ENCODE measurements at places on chromosomes 2 and 18.

DNA sequence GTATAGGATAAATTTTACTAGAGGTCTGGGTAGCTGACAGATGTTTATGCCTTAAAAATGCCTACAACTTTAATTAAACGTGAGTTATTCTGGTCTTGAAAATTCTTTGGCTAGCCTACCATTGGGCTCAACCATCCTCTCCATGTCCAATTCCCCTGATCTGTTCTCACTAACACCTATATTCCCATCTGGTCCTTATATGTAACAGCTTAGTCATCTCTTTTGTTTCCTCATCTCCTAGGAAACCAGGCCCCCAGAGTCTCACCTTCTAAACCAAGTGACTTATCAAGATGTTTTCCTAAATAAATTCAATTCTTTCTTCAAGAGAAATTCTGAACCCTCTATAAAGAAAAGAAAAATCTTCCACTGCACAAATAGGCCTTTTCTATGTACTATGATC lies 148.5 kb downstream of the TTC32 start:
- DNase-seq = no peak

DNA sequence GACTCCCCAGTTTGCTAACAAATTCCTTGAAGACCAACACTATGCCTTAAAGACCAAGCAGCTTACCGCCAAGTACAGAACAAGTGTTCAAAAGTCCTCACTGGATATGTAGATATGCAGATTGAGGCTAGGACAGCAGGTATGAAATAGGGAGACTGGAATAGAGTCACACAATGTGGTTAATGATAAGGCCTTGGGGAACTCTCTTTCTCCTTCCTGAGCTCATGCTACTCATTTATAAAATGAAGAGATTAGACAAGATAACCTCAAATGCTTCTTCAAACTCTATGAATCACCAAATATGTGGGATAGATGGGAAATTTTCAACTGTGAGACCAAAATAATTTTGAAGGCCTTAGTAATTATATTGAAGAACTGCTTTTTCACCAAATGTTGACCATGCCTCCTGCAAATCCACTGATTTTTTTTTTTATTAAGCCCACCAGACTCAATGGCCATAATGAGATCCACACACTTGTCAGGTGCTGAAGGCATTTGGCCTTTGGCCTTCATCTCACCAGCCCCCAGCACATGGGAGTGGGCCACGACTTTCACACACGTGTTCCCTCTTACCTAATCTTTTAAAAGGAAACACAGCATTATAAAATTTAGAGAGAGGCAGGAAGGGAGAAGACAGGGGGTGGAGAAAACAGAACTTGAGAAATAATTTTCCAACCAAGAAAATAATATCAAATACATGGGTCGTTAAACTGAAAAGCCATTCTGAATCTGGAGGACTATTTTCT lies 181.5 kb downstream of the EN1 start:
- DNase-seq = no peak

GRCh38 chr18:2547477-2548087 lies 23.7 kb downstream of the METTL4 start:
- DNase-seq = peak; percentile 53

DNA sequence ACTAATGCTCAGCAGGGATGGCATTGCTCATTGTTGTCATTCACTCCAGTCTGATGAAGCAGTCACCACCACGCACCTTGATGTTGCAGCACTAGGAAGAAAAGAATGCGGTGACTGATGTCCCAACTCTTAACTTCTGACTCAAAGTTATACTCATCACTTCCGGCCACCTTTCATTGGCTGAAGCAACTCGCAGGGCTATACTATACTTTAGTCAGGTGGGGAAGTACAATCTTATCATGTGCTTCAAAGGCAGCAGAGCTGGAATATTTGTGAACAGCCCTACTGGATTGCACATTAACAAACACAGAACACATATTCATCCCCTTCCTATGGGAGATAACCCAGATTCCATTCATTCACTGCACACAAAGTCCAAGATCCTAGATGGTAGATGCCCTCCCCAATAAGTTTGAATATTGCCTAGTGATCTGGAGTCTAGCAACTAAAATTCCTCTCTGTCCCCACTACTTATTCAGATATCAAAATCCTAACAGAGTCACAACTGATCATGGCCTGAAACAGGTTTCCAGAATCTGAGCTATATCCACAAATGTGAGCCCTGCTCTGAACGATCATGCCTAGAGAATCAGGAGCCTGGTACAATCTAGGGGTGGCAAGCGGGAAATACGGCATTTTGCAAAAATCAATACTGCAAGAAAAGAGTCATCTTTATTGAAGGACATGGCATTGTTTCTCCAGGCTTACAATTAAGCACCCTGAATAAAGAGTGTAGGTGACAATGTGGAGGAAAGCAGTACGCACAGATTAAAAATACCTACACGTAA lies 3.4 kb upstream of the SPATS2L start:
- peak; percentile 17 for DNase-seq

DNA sequence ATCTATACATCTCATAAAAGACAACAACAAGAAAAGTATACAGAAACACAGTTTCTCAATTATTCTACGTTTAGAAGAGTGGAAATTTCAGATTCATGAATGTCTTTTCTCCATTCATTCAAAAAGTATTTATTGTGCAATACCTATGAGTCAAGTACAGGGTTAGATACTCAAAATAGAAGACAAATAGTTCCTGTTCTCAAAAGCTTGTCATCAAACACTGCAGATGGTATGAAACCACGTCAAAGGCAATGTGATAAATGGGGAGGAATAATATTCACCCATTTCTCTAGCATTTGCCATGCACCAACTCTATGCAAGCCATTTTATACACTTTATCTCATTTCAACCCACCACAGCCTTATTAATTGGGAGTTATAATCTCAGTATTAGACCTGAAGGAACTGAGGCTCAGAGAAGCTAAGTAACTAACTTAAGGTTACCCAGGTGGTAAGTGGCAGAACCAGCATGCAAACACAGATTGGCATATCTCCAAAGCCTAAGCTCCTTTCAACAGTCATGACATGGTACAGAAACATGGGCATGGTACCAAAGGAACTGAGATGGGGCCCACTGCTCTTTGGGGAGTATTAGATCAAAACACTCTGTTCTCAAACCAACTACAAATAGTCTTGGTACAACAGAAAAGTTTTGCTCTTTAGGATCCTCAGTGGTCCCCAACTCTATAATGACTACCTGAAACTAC lies 67.2 kb upstream of the NPAS2 start:
- peak; percentile 54 for DNase-seq

DNA sequence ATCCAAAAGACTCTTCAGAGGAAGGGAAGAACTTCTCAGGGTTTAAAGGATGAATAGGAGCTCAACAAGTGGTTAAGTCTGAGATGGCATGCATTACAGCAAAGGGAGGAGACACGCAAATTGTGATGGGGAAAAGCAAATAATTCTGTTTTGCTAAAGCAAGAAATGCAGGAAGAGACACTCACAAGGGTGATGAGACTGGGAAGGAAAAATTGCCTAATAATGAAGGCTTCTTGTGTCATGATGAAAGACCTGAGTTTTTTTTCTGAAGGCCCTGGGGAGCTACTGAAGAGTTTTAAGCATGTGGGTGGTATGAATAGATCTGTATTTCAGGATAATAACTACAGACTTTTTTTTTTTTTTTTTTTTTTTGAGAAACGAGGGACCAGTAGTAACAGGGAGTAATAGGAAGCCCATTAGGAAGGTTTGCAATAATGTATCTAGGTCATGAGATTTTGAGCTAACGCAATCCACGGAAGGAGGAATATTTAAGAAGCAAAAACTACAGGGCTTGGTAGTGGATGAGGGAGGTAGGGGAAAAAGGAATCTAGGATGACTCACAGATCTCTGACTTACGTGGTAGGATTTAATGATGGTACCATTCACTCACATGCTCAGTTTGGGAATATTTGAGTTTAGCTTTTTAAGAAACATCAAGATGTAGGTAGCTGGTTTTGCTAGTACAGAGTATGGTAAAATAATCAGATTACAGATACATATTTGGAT lies 16.0 kb upstream of the SERPINB3 start:
- DNase-seq = no peak

- DNase-seq = no peak
These were observed 35.8 kb upstream of the ARHGAP25 start for GRCh38 chr2:68698567-68699377.

DNA sequence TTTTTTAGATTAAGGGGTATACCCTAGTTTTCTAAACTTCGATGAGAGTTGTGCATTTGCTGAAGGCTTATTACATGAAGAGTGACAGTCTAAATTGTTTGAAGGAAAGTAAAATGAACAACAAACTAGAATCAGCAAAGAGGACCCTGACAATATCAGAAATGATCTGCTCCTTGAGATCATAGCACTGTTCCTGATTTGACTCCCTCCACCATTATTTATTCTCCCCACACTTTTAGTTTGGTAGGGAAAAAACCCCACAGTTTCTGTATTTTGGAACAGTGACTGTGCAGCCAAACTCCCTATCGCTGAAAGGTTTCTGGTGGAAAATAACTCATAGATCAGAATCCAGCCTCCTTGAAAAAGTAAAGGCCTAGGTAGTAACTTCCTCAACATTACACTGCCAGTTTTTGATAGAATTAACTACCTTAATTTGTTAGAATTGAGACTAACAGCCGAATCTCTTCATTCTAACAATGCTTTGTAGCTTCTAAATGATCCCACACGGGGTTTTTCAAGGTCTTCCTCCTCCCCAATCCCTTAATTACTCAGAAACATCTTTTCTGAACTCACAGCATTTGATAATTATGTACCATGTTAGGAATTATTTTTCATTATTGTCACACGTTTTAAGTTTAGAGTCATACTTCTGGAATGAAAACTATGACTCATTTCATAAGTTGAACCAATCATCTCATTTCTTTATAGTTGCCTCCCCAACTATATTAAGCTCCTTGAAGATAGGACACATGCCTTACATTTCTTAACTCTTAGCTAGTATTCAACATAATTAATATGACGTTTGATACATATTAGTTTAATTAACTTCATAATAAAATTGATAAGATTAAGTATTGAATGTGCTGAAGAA lies 2.9 kb downstream of the MYL12A start:
- peak; percentile 38 for DNase-seq

- no peak for DNase-seq
These were observed 106.0 kb downstream of the ASAP2 start for GRCh38 chr2:9312591-9312990.

DNA sequence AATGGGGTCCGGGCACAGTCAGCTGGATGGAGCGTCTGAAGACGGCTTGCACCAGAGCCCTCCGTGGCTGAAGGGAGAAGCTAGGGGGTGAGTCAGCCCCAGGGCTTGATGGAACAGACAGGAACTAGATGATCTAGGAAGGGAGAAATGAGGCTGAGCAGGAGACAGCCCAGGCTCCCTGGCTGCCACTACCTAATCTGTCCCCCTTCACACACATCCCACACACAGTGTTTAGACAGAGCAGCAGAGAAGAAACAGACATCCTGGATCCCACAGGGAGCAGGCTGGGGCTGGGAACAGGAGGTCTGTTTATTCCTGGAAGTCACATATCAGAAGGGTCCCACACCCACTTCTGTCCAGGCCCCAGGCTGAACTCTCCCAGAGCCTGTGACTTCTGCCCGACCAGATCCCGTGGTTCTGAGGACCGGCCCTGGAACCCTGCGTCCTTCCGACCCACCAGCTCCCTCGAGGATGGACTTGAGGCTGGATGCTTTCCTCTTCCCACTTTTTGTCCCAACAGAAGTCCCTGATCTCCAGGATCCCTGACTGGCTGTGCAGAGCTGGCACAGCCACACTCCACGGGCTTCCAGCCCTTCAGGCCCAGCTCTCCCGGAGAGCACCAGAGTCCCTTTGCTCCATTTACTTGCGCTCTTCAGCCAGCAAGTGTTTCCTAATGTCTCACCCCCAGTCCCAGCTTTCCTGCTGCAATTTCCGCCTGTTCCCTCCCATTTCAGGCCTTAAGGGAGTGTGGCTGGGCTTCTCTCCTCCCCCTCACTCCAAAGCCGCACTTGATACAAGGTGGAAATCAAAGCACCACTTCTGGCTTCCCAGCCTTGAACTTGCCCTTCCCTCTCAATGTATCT lies 1.5 kb upstream of the GPBAR1 start:
- no peak for DNase-seq

DNA sequence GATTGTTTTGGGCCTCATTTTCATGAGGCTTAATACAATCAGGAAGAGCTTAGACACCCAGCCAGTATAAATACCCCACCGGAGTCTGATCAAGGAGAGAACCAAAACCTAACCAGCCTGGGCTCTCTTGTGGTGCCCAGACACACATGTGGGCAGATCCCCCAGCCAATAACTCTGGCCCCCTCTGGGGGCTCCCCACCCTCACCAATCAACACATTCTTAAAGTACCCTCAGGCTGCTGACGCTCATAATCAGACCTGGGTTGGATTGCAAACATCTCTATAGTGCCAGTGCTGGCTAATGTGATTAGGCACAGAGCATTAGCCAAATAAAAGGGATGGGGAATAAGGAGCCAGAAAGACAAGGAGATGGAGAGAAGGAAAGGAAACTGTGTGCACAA lies 329.6 kb downstream of the BCL11A start:
- DNase-seq = no peak

DNA sequence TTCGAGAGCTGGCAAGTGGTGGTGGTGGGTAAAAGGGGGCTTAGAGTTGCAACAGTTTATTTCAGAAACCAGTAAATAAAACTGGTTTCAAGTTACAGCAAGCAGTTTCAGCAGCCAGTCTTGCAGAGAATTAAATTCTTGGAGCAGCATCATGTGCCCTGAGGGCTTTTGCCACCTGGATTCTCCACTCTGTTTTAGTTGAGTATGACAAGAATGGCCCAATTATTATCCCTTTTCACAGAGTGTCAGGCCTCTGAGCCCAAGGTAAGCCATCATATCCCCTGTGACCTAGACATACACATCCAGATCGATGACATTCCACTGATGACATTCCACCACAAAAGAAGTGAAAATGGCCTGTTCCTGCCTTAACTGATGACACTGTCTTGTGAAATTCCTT lies 72.8 kb upstream of the FANCL start:
- DNase-seq = no peak

DNA sequence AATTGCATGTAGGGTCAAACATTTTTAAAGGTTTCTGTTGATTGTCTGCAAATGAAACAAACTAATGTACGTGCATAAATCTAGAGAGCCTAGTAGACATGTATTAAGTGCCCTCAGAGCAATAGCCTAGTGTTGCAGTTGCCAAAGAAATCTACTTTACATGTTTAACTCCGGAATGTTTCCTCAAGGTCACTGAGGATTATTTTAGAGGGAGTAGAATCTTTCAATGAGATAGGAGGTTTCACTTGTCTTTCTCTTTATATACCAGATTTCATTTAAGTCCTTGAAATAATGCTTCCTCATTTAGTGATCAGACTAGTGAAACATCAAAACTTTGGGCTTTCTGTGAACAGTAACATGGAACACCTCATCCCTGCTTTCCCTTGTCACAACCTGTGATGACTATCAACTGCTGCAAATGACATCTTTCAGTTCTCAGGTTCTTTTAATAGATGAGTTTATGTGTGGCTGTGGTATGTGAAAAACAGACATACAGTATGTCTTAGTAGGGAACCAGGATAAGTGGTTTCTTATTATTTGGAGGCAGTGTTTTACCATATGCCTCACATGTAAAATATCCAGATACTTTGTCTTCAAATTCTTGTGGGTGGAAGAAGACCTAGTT lies 5.5 kb downstream of the UBE2E3 start:
- DNase-seq = no peak

Data from SW480 (cell line).